ENCODE measurements at places on chromosomes 3 and 15.

- DNase-seq = no peak
Measured at GRCh38 chr15:31570591-31570990, 244.0 kb downstream of the KLF13 start.

DNA sequence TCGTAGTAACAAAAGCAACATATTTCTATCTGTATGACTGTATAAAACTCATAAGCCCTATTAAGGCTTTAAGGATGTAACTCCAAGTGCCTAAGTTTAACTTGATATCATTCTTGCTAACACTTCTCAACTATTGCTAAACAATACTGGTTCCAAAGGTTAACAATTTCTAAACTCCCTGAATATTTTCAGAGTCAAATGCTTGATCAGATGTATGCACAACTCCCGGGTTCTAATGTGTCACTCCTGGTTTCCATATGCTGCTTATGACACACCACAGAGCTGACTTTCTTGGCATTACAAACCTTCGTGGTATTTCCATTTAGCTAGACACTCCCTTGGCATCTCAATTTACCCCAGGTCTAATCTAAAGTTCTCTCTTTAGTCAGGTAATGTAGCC lies 26.3 kb downstream of the DZIP1L start:
- no peak for DNase-seq

- DNase-seq = no peak
Measured at GRCh38 chr3:189902230-189903186, 218.2 kb downstream of the P3H2 start.

GRCh38 chr3:151859905-151860304 lies 13.5 kb upstream of the SUCNR1 start:
- DNase-seq = no peak

DNA sequence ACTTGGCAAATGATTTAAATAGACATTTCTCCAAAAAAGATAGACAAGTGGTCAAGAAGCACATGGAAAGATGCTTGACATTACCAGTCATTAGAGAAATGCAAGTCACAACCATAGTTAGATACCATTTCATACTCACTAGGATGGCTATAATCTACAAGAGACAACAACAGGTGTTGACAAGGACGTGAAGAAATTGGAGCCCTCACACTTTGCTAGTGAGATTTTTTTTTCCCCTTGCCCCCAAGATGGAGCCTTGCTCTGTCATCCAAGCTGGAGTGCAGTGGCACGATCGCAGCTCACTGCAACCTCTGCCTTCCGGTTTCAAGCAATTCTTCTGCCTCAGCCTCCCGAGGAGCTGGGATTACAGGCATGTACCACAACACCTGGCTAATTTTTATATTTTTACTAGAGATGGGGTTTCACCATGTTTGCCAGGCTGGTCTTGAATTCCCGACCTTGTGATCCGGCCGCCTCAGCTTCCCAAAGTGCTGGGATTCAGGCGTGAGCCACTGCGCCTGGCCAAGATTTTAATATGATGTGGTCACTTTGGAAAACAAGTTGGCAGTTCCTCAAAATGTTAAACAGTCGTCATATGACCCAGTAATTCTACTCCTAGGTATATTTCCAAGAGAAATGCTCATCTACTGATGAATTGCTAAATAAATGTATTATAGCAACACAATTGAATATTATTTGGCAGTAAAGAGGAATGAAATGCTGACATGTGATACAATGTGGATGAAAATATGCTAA lies 103.3 kb downstream of the ATG7 start:
- no peak for DNase-seq

GRCh38 chr15:50380089-50380488 lies 25.1 kb upstream of the GABPB1 start:
- DNase-seq = no peak

GRCh38 chr15:70355275-70355795 lies 257.6 kb upstream of the TLE3 start:
- DNase-seq = no peak

DNA sequence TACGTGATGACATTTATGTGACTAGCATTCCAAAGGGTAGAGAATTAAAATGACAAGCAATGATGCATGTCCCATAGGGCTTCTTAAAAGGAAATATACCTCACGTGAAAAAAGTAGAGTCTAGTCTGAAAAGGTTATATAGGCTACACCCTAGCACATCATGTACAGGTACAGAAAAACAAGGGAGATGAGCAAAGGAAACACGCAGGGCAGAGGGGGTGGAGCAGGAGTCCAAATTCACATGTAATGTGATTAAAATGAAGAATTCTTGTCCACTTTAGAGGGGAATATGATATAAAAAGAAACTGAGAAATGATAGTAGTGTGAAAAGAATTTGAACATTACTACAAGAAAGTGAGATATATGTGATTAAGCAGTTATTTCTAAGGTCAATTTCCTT lies 59.4 kb downstream of the HACD2 start:
- DNase-seq = no peak

DNA sequence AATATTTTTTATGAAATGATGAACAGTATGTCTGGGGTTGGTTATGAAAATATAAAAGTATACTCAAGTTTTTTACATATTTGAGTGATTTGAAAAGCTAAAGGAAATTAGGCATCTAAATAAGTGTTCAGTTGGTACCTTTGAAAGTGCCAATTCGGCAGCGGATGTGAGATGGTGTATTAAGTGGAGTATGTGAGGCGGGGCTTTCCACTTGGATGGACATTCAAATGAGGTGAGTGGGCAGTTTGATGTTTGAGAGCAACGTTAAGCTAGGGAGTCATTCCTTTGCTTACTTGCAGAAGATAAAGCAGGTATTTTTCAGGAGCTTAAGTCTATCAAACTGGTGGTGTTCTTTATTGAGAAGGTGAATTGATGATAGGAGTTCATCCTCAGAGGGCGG lies 189.0 kb upstream of the GOLIM4 start:
- no peak for DNase-seq

- no peak for DNase-seq
Measured at GRCh38 chr3:194054016-194054415, 81.9 kb upstream of the HES1 start.

DNA sequence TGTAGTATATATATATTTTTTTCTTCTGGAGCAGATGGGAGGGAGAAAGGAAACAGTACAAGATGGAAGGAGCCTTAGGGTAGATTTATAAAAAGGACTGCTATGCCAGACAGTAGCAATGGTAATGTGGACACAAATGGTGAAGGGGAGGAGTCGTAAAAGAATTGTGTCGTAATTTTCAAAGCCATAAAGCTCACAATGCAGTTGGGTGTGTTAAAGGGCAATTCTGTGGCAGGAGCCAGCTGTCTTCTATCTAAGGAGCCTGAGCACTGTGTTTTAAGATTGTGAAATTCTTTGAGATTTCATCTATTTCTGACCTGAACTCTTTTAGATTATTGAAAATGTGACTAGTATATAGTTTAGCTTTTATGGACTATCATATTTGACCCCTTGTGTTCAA lies 58.9 kb downstream of the CNOT10 start:
- no peak for DNase-seq

- DNase-seq = no peak
Measured at GRCh38 chr15:48667701-48668100, 22.2 kb upstream of the FBN1 start.

DNA sequence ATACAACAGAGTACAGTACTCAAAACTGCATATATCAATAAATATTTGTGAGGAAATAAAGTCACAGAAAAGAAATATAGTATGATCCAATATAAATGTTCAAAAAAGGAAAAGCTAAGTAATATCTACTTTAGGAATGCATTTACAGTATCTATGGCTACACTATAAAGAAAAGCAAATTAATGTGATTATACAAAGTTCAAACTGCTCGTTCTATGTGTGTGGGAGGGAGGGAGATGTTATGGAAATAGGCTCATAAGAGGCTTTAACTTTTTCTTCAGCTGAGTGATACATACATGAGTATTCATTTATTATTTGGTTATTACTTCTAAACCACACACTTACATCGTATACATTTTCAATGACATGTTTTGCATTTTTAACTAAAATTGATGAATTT lies 377.7 kb upstream of the AGTR1 start:
- DNase-seq = no peak

GRCh38 chr3:11238060-11238459 lies 34.1 kb upstream of the ATG7 start:
- DNase-seq = no peak

- DNase-seq = no peak
Measured at GRCh38 chr15:91995146-91995545, 141.6 kb downstream of the SLCO3A1 start.

GRCh38 chr15:71547011-71547410 lies 263.3 kb upstream of the NR2E3 start:
- no peak for DNase-seq

GRCh38 chr3:98754483-98754882 lies 8.7 kb upstream of the ST3GAL6 start:
- DNase-seq = no peak

DNA sequence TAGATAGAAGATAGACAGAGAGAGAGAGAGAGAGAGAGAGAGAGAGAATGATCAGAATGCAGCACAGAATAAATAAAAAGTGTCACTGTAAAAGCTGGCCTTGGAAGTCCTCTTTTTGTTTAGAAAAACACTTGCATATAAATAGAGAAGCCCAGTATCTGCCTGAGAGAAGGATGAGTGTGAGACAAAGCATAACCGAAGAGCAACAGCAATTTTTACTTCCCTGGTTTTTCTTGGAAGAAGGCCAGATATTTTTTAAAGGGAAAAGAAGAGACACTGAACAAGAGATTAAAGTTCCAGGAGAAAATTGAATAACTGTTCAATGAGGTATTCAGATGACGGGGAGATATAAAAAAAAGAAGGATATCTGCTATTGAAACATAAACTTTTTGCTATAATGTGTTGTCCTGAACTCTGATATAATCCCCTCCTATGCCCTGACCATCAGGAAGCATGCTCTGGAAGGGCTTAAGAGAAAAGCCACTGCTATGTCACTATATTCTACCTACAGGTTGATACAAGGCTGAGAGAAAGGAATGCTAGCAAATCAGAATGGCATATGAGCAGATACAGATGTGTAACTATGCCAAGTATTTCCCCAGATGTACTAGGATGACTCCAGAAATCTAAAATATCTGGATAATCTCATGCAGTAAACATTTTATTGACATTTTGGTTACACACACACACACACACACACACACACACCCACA lies 358.9 kb downstream of the RBMS3 start:
- no peak for DNase-seq

- no peak for DNase-seq
Measured at GRCh38 chr3:148269816-148270215, 427.9 kb upstream of the AGTR1 start.

DNA sequence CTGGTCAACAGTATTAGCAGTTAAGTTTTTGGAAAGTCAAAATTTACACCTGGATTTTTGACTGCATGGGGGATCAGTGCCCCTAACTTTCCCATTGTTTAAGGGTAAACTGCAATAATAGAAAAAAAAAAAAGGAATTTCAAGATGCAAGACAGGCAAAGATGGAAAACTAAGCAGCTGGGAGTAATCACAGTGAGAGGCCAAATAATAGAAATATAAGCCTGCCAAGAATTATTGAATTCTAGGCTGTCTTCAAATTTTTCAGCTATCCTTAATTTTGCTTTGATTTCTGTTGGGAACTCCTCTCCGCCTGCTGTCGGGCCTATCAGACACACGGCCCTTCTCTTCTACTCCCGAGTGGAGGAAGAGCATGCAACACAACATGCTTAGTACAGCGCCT lies 215.5 kb upstream of the LMCD1 start:
- no peak for DNase-seq

GRCh38 chr3:121601212-121601812 lies 8.1 kb downstream of the FBXO40 start:
- DNase-seq = no peak

GRCh38 chr15:67307889-67308597 lies 53.5 kb downstream of the IQCH start:
- DNase-seq = no peak

DNA sequence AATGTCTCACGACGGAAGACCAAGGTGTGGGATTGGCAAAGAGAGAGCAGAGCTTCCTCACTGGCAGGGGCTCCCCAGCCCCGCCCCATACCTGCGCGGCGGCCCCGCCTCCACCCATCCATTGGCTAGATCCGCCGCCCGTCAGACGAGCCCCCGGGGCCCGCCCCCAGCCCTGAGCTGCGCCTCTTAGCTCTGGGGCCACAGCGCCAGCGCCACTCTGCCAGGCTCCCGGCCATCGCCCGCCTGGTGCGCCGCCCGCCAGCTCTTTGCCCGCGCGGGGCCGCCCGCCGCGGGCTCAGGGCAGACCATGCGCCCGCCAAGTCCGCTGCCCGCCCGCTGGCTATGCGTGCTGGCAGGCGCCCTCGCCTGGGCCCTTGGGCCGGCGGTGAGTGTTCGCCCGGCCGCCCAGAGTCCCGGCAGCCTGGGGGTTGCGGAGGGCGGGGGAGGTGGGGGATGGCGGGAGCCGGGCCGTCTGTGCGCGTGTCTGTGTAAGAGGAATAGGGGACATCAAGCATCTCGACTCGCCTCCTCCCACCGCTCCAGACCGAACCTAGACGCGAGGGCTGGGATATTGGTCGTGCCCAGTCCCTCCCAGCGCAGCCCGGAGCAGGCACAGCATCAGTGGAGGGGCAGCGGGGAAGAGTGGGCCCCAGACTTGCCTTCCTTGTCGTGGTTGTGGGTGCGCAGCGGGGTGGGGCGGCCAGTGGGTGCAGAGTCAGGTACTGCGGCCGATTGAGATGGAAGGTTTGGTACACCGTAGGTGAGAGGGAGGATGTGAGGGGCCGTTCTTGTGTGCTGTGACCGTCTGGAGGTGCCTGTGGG lies at the start of gene VIPR1:
VIPR1 (plus strand) TSS at position 215 of the 822 bp plus-strand sequence; CDS start at position 308, 93 bp downstream.
- peak; percentile 91 for DNase-seq

GRCh38 chr3:183818041-183818620 lies 7.2 kb downstream of the MAP6D1 start:
- no peak for DNase-seq

GRCh38 chr3:100898681-100899080 lies 94.5 kb downstream of the ABI3BP start:
- DNase-seq = no peak

DNA sequence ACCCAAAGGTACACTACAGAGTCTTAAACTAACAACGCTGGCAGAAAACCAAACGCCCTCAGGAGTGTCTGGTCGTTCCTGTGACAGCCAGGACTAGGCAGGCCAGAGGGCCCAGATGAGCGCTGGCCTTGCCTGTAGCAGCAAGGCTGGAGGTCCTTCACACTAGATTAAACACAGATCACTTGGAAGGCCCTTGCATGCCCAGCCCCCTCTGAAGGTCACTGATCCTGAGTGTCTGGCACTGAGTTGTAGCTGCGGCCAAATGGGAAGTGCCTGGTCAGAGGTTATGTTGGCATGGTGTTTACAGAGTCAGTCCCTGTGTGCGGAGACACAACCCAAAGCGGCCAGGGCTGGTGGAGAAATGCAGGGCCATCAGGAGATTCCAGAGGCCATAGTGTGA lies 58.9 kb downstream of the ZNF621 start:
- DNase-seq = no peak

DNA sequence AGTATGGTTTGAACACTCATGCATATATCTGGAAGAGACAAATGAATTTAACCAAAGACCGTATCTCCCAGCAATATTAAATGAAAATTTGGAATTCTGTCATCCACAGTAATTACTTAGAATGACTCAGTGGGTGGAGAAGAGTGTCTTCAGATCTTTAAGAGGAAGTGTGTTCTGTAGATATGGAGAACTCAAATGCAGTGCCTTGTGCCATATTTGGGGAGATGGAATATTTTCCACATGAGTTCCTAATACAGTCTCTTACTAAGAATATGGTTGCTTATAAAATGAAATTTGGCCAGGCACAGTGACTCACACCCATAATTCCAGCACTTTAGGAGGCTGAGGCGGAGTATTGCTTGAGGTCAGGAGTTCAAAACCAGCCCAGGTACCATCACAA lies 40.5 kb downstream of the ANO10 start:
- DNase-seq = no peak

Measured in cerebellar cortex (tissue), 1 donor.